Aortic smooth muscle cell (primary cell): ENCODE measurements at places on chromosomes 7 and 10. TPM values are rescaled to one million over a fixed set of nuclear protein-coding genes. Genes with fewer than 3 reads are reported as not detected.

NME8 gene
- total RNA-seq = not detected in 2 replicates

R3HCC1L gene
- total RNA-seq = 11.1 and 12.6 TPM in 2 replicates

SLC13A1 gene
- not detected in 2 replicates for total RNA-seq

PALD1 gene
- 11.5 and 11.6 TPM in 2 replicates for total RNA-seq

SLC29A3 gene
- 0.66 and 0.87 TPM in 2 replicates for total RNA-seq

MYH16 gene
- not detected in 2 replicates for total RNA-seq

SPDYE11 gene
- not detected in 2 replicates for total RNA-seq

PRKAR1B gene
- 11.1 and 21.1 TPM in 2 replicates for total RNA-seq

C10orf67 gene
- not detected in 2 replicates for total RNA-seq

TDRD1 gene
- 0.92 and 1.9 TPM in 2 replicates for total RNA-seq

WNT2 gene
- total RNA-seq = not detected in 2 replicates

UTF1 gene
- total RNA-seq = not detected in 2 replicates

HMX2 gene
- not detected in 2 replicates for total RNA-seq

ABCB1 gene
- 1.3 and 3.9 TPM in 2 replicates for total RNA-seq

IL6 gene
- 4.2 and 6.7 TPM in 2 replicates for total RNA-seq

TMEM213 gene
- total RNA-seq = not detected in 2 replicates

NOS3 gene
- total RNA-seq = 1.7 and 3.7 TPM in 2 replicates

NRCAM gene
- total RNA-seq = 1.6 and 2.5 TPM in 2 replicates

COL28A1 gene
- 0.06 and 0.13 TPM in 2 replicates for total RNA-seq

NUTM2D gene
- total RNA-seq = 1.6 and 1.7 TPM in 2 replicates

SLC39A12 gene
- not detected in 2 replicates for total RNA-seq

PLEKHA1 gene
- total RNA-seq = 17.2 and 19.9 TPM in 2 replicates

WEE2 gene
- not detected in 2 replicates for total RNA-seq

SLIT1 gene
- 0.26 and 0.31 TPM in 2 replicates for total RNA-seq

C10orf90 gene
- total RNA-seq = 0.06 and 0.13 TPM in 2 replicates

CYP2E1 gene
- total RNA-seq = 0.40 and 0.56 TPM in 2 replicates

PDZD8 gene
- total RNA-seq = 15.9 and 18.8 TPM in 2 replicates

DIP2C gene
- total RNA-seq = 13.1 and 17.7 TPM in 2 replicates

CPVL gene
- total RNA-seq = 0.13 TPM in 1 of 2 replicates, not detected in the other

NUPR2 gene
- total RNA-seq = not detected in 2 replicates

LYZL2 gene
- not detected in 2 replicates for total RNA-seq

MYO1G gene
- total RNA-seq = under 0.01 TPM in 2 replicates

NKX1-2 gene
- total RNA-seq = not detected in 2 replicates

TMEM184A gene
- not detected in 2 replicates for total RNA-seq
